NAMALWA (cell line): ENCODE measurements at places on chromosomes 13 and 19.

- DNase-seq = no peak
These were observed 38.7 kb upstream of the UBL3 start for GRCh38 chr13:29889111-29889510.

DNA sequence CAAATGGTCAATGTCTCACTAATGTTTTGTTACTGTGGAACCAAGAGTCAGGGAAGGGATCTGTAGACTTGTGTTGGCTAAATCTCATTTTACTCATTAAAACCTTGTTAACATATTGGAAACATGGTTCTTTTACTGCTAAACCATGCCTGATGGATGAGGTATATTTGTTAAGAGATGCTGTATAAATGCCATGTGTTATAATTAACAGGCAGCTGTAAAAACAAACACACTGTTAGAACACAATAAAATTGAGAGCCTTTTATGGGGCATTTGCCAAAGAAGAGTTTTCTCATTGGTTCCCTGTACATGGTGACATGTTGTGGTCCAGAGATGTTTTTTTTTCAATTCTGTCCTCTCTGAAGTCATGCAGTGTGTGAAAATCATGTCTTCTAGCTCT, 121.9 kb downstream of the ESD start:
- no peak for DNase-seq

GRCh38 chr13:106570299-106570852, 2.4 kb upstream of the ARGLU1 start:
- peak; percentile 83 for DNase-seq

DNA sequence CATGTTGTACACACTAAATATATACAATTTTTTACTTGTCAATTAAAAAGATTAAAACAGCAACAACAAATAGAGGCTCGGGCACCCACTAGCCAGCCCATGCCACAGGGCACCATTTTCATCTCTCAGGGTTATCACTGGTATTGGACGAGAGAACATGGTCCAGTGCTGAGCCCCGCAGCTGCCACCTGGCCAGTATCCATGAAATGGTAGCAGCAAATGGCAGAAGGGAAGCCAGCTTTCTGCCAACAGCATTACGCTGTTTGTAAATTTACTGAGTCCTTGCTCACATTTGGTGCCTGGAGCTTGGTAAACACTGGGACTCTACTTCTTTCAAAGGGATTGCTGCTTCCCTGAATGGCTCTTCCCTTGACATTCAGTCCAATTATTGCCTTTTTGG, 87.9 kb upstream of the WASF3 start:
- no peak for DNase-seq

- DNase-seq = no peak
These were observed 4.3 kb upstream of the KCTD4 start for GRCh38 chr13:45205124-45205523.

- peak; percentile 72 for DNase-seq
These were observed 2.7 kb downstream of the VSTM2B start for GRCh38 chr19:29528350-29528945.

DNA sequence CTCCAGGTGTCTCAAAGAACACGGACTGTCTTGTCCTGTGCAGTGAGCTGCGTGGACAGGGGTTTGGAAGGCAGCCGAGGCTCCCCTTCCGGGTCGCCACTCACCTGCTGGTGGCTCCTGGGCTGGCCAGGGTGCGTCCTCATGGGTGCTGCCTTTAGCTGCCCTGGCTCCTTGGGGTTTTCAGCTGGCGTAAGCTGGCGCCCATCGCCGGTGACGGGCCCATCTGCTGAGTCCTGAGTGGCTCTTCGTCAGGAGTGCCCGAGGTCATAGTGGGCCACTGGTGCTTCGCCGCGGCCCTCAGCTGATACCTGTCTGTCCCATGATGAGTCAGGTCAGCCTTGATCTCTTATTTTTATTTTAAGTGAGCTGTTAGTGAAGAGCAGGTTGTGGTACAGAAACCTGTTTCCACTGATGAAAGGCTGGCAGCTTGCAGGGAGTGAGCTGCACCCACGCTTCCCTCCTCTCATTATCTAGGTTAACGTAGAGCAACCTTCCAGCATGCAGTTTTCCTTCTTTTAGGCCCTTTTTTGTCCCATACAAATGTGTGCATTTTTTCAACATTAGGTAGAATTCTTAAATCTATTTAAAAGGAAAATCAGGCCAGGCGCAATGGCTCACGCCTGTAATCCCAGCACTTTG, 18.4 kb downstream of the EPN1 start:
- DNase-seq = no peak

DNA sequence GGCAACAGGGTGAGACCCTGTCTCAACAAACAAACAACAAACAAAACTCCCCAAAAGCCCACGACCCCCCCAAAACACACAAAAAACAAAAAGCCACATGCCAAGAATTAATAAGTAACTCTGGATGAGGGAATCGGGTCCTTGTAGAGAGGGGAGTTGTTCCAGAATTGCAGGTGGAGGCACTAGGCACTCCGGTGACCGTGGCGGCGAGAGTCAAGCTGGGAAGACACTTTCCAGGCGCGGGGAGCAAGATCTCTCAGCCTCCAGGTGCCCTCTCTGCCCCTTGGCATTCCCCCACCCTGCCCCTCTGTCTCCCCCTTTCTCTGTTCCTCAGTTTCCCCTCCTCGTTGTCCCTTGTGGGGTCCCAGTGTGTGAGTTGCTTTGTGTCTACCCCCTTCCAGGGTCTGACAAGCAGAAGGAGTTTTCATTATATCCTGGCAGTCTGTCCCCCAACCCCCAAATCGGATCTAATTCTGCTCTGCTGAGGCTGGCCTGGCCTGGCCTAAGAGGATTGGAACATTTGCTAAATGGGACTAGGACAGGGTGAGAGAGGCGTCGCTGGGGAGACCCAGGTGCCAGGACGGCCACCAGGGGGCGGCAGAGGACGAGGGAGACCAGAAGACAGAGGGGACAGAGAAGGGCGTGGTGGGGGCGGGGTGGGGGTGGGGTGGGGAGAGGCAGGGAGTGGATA, 8.3 kb upstream of the CRX start:
- DNase-seq = peak; percentile 78

DNA sequence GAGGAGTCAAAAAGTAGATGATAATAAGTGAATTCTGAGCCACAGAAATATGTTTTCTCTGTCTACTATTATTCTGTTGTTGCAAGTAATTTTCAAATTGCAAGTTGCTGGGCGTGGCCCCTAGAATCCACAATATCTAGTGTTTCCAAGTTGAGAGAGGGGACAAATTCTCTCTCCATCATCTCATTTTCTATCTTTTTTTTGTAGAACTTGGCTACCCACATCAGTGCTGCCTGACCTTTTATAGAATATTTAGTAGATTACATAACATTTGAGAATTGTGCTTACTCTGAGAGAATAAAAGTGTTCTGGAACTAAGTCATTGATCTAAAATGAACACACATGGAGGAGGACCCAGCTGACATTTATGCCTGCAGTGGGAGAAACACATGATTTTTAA, 110.9 kb upstream of the CSNK1A1L start:
- no peak for DNase-seq

DNA sequence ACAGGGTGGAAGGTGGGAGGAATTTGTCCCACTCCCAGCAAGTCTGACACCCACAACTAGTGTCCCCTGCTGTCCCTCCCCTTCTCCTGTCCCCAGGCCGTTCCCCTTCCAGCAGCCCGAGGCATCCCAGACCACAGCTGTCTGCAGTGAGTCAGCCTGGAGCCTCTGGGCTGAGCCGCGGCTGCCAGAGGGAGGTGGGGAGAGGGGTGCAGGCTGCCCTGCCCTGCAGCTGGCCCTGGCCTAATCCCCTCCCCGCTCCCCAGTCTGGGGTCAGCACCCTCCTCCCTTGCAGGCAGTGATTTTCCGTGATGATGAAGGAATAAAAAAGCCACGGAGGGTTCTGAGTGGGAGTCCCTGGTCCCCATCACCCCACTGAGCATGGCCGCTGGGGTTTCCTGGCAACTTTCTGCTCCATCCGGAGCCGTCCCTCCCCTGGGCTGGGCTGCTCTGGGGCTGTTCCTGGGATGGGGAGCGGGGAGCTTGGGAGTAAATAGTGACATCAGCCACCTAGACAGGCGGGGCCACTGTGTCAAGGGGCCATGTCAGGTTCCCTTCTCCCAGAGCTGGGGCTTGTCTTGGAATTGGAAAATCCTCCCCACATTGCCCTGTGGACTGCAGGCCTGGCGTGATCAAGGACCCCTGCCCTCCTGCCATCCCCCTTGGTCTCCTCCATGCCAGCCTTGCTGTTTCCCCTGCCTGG, 16.8 kb downstream of the SPC24 start:
- DNase-seq = no peak

- DNase-seq = no peak
These were observed 698 bp downstream of the KANK2 start for GRCh38 chr19:11196406-11197287.

GRCh38 chr19:3466635-3467034, 13.7 kb downstream of the SMIM24 start:
- DNase-seq = no peak

GRCh38 chr13:74087357-74087756, 46.8 kb downstream of the KLF12 start:
- no peak for DNase-seq

DNA sequence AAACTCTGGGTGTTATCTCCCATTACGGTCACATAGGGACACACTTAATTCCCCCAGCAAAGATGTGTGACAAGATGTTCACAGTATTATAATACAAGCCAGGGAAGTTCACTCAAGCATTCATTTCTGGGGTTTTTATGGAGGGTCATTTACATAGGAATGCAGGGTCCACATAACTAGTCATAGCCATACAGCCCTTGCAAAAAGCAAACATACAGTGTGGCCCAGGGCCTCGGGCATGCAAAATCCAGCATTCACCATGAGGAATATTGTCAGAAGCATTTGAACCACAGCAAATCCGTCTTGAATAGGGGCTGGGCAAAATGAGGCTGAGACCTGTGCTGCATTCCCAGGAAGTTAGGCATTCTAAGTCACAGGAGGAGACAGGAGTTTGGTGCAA, 13.0 kb upstream of the ZNF460 start:
- no peak for DNase-seq

DNA sequence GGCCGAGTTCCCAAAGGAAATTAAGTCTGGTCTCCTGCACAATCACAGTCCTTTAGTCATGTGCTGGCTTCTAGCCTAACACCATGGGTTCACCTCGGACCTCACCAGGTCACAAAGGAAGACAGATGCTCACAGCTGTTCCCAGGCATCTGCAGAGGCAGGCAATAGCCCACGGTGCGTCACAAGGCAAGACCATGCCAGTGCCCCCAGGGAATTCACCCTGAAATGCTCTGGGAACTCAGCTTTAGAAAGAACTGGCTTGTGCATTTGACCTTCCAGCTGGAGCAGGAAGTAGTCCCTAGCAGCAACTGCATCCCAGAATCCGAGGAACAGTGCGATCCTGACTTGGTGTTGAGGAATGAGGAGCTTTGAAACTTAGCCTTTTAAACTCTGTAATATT, 96.8 kb upstream of the WASF3 start:
- no peak for DNase-seq

DNA sequence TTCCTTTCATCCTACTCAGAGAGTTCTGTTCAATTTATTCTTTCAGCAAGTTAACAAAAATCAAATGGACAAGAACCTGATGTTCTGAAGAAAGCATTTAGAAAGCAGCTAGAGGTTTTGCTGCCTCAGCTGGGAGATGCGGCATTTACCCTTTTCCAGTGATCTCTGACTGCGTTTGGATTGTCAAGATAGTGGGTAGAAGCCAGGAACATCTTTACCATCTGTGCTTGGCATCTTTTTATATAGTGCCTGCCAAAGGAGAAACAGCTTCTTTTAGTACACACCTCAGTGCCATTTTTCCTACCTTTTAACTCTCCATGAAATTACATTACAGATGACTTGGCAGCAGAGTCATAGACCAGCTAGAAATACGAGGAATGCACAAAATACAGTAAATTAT, 680.8 kb downstream of the SLITRK1 start:
- DNase-seq = no peak

GRCh38 chr13:77150651-77151050, 123.7 kb upstream of the FBXL3 start:
- no peak for DNase-seq

DNA sequence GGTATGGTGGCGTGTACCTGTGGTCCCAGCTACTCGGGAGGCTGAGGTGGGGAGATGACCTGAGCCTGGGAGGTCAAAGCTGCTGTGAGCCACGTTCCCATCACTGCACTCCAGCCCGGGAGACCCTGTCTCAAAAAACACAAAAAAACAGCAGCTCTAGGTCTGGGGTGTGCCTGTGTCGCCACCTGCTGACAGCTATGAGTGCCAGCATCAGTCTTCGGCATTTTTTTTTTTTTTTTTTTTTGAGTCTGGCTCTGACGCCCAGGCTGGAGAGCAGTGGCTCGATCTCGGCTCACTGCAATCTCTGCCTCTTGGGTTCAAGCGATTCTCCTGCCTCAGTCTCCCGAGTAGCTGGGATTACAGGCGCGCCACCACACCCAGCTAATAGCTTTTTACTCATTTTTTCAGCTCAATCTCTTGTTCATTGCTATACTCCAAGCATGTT, 10.1 kb downstream of the AP2S1 start:
- peak; percentile 82 for DNase-seq

GRCh38 chr13:106232681-106233080, 302.8 kb downstream of the EFNB2 start:
- no peak for DNase-seq

GRCh38 chr13:24724714-24725113, 39.3 kb upstream of the RNF17 start:
- DNase-seq = no peak

DNA sequence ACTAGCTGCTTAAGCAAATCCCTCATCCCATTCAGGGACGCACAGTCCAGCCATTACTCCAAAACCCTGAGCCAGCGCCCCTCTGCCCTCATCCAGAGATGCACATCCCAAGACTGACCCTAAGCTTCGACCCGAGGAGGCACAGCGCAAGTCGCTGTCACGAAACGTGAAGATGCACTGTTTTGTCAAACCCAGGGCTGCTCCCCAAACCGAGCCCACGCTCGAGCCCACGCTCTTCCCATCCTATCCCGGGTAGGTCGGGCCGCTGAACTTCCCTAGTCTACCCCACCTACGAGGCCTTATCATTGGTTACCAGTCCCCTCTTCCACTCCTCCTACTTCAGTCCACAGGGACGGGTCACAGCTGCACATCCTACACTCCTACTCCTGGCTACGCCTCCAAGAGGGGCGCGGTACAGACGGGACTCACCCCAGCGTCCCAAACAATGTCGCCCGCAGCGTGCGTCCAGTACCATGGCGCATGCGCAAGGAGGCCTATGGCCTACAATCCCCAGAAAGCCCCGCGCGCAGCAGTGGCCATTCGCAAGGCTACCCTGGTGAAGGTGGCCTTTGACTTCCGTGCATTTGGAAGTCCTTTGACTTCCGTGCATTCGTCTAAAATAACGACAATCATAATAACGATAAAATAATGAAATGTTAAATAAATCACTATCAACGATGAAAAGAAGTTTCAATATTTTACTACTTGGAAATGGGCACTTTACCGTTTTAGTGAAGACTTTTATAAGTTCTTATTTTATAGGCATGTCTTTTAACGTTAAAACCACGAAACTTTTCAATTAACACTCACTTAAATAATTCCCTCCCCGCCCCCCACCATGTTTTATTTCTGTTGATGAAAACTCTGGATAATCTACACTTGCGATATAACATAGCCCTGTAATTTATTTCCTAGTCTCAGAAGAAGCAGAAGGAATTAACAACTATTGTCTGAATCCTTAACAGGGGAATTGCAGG, at the start of gene ZNF285:
Gene ZNF285, minus strand, starts transcription at position 470 of the 977 bp plus-strand sequence. CDS start 4,395 bp downstream, outside the sequence.
- no peak for DNase-seq
